ENCODE measurements at places on chromosomes 3 and 15.
A peak's percentile ranks its signal among the peaks of the same experiment; 100 is the strongest.

DNA sequence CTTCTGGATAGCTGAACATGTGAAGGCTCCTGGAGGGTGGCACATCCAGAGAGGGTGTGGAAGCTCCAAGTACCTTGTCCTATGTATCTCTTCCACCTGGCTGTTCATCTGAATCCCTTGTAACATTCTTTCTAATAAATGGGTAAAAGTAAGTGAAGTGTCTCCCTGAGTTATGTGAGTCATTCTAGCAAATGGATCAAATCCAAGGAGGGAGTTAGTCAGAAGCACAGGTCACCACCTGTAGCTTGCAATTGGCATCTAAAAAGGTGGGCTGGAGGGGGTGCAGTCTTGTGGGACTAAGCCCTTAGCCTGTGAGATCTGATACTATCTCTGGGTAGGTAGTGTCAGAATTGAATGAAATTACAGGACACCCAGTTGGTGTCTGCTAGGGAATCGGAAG lies 71.0 kb downstream of the WWTR1 start:
- DNase-seq, result no peak

DNA sequence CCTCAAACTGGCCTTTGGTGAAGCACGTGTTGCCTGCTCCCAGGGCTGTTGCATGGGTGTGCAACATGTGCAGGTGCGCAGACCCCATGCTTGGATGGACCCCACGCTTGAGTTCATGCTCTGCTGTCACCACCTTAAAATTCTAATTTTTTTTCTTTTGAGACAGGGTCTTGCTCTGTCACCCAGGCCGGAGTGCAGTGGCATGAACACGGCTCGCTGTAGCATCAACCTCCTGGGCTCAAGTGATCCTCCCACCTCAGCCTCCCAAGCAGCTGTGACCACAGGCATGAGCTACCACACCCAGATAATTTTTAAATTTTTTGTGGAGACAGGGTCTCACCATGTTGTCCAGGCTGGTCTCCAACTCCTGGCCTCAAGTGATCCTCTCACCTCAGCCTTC lies 9.1 kb upstream of the IGDCC3 start:
- no peak for DNase-seq

DNA sequence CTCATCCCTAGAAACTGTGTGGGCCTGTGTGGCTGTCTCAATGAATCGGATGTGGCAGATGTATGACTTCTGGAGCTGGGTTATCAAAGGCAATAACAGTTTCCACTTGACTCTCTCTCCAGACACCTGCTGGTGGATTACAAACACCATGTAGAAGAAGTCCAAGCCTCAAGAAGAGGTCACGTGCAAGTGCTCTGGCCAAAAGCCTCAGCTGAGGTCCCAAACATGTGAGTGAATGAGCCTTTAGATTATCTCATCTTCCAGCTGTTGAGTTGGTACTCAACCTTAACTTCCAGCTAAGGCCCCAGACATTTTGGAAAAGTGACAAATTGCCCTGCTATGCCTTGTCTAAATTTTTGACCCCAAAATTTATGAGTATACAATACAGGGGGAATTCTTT lies 42.7 kb upstream of the IL12A start:
- peak; percentile 27 for DNase-seq

GRCh38 chr3:181955566-181955965 lies 243.8 kb downstream of the SOX2 start:
- no peak for DNase-seq

- no peak for DNase-seq
Observed at GRCh38 chr3:181933052-181933618, 221.4 kb downstream of the SOX2 start.

DNA sequence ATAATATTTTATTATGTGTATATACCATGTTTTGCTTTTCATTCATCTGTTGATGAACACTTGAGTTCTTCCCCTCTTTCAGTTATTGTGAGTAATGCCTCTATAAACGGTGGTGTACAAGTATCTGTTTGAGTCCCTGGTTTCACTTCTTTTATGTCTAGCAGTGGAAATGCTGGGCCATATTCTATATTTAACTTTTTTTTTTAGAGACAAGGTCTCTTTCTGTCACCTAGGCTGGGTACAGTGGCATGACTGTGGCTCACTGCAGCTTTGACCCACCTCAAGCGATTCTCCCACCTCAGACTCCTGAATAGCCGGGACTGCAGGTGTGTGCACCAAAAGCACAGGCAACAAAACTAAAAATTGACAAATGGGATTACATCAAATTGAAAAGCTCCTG lies 19.9 kb downstream of the GOLM2 start:
- no peak for DNase-seq

DNA sequence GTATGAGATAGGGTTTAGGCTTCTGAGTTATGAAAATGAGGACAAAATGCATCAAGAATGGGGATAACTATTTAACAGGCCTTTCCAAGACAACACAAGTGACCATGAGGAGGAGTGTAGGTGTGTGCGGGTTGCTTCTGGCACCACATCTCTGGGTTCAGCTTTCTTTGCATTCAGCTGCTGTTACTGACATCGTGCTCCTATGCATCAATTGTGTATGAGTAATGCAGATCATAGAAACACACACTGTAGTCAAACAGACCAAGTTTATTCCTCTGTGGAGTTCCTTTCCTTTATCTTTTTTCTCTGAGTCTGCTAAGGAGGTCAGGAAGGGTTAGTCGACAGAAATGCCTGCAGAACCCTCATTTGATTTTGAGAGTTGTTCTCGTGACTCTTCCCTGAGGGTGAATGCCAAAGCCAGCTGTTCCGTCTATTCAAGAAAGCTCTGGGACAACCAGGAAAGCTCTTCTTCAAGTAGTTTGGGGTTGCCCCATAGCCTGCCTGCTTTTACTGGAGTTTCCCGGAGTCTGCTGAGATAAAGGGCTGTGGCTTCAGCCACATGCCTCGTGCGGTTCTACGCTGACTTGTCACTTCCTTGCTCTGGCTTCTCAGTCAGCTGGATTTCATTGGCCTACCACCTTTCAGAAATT lies 136.7 kb upstream of the TLE3 start:
- no peak for DNase-seq

GRCh38 chr3:152266221-152266995 lies 2.3 kb upstream of the MBNL1 start:
- no peak for DNase-seq

GRCh38 chr3:95781598-95781997 lies 1032.8 kb upstream of the EPHA6 start:
- DNase-seq, result no peak
